ENCODE measurements at places on chromosomes 3 and 15. TPM values are rescaled to one million over a fixed set of nuclear protein-coding genes. Genes with fewer than 3 reads are reported as not detected.
A peak's percentile ranks its signal among the peaks of the same experiment; 100 is the strongest.

The WNT5A gene
- 145 TPM for total RNA-seq

DNA sequence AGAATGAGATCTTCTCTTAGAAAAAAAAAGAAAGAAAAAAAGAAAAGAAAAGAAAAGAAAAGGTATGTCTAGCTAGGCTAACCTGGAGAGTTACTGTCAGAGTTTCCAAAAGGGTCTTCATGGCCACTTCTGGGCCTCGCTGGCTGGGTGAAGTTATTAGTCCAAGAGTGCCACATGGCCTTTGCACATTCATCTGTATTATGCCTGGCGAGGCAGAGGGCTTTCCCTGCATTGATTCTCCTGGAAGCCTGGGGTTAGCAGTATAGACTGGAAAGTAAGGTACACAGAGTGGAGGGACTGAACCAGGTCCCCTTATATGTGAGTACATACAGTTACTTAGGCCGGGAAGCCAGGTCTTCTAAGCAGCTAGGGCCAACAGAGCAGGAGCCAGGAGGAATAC lies 54.8 kb upstream of the CGNL1 start:
- peak overlapping the region; percentile 75 for H3K27ac ChIP-seq
- no peaks in the 10 kb centered on the region for H3K27me3 ChIP-seq
- H3K4me1 ChIP-seq = peaks cover 18% of the 10 kb centered on the region

DNA sequence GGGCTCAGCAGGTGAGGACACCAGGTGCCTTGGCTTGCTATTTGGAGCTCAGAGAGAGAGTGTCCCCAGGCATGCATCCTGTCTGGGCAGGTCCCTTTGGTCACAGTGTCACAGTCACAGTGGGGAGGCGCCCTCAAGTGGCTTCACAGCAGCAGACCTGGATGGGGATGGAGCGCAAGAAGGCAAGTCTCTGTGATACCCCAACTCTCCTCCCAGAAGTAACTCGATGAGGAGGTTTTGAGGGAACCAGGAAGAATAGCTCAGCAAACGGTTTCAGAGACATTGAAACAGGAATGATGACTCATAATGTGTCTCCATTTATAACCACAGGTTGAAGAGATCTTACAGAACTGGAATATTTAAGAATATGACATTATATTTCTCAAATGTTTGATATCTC lies 66.5 kb upstream of the SH3GL3 start:
- no peak overlapping the region for H3K27ac ChIP-seq
- peaks cover 15% of the 10 kb centered on the region for H3K4me1 ChIP-seq
- DNase-seq = peak; percentile 91
- H3K36me3 ChIP-seq = no peaks in the 10 kb centered on the region
- H3K4me3 ChIP-seq = no peak overlapping the region

The NT5DC2 gene
- total RNA-seq = 45.4 TPM

The GYG1 gene
- total RNA-seq = 54.8 TPM

The TGFBR2 gene
- total RNA-seq = 162 TPM

DNA sequence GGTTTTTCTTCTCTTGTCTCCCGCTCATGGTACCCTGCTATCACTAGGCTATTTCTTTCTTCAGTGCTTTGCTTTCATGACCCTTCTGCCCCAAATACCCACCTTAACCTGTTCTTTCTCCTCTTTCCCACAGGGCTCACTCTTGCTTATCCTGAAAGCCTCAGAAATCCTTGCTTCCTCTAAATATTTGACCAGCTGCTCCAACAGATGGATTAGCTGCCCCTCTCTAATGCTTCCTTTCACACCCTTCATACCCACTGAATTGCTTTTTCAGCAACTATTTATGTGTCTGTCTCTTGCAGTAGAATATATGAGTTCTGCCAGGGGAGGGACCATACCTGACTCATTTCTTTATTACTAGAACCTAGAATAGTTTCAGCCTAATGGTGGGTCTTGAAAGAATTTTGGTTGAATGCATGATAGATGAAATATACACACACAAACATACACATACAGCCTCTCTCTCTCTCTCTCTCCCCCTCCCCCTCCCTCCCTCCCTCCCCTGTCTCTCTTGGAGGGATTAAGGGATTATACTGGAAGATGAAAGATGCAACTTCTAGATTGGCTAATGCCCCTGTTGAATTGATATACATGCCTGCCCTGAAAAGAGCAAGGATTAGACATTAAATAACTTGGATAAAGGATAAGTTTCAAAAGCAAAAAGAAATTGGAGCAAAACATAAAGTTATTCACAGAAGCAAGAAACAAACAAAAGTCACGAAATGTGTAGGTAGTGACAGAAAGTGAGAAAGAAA lies 95.0 kb upstream of the GADL1 start:
- no peak overlapping the region for H3K4me3 ChIP-seq
- H3K27me3 ChIP-seq = peaks cover 6% of the 10 kb centered on the region
- DNase-seq = no peak
- no peaks in the 10 kb centered on the region for H3K4me1 ChIP-seq
- H3K36me3 ChIP-seq = no peaks in the 10 kb centered on the region

DNA sequence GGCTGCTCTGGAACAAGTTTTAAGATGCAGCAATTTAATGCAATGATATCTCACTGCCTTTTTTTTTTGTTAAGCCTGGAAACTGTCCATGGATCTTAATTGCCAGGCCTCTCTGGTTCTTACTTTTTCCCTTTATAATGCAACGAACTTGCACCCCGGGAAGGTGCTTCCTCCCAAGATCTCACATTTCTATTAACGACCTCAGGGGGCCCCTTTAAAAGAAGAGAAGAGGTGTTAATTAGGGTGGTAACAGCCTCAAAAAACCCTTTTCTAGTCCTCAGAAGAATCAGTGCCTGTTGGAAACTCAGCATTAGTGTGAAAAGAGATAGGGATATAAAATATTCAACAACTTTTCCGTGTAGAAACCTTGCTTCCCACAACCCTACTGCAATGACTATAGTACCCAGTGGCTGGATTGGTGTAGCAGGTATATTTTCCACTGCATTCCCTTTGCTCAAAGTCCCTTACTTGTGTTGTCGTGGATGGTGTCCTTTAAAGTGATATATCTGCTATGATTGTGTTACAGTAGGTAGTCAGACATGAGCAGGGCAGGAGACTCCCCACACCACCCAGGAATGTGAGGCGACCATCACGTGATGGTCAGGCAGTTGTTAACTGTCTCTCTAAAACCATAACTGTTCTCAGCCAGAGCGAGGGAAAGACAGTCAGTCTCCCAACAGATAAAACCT lies 121.8 kb downstream of the CTNNB1 start:
- peaks cover 8% of the 10 kb centered on the region for H3K4me1 ChIP-seq
- H3K27me3 ChIP-seq = no peaks in the 10 kb centered on the region
- DNase-seq = no peak
- no peaks in the 10 kb centered on the region for H3K36me3 ChIP-seq

- DNase-seq = no peak
- no peak overlapping the region for H3K4me3 ChIP-seq
These were observed 9.0 kb downstream of the PLCL2 start for GRCh38 chr3:16893618-16894200.

The HRG gene
- not detected for total RNA-seq

- no peak overlapping the region for H3K4me3 ChIP-seq
- H3K27ac ChIP-seq = no peak overlapping the region
- no peaks in the 10 kb centered on the region for H3K36me3 ChIP-seq
- peaks cover 1% of the 10 kb centered on the region for H3K27me3 ChIP-seq
- no peak for DNase-seq
- H3K4me1 ChIP-seq = no peaks in the 10 kb centered on the region
These were observed 81.0 kb upstream of the HES1 start for GRCh38 chr3:194054961-194055360.

DNA sequence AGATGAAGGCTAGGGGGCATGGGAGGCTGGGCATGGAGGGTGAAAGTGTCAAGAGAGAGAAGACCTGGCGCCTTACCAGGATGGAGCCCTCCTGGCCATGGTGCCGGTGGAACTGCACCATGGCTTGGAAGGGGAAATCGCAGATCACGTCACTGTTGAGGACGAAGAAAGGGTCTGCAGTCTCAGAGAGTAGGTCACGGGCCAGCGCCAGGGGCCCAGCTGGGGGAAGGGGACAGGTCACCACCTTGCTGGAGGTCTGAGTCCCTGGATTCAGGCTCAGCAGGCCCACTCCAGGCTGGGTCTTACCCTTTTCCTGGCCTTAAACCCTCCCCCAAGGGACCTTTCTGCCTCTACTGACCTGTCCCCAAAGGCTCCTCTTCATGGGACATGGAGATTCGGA lies 855 bp downstream of the GMPPB start:
- H3K27ac ChIP-seq = peak overlapping the region; percentile 96
- no peaks in the 10 kb centered on the region for H3K27me3 ChIP-seq
- no peak for DNase-seq
- H3K4me3 ChIP-seq = peak overlapping the region; percentile 91
- H3K4me1 ChIP-seq = peaks cover 22% of the 10 kb centered on the region

- no peak overlapping the region for H3K27ac ChIP-seq
- no peaks in the 10 kb centered on the region for H3K36me3 ChIP-seq
- DNase-seq = no peak
- H3K4me1 ChIP-seq = no peaks in the 10 kb centered on the region
- peaks cover 24% of the 10 kb centered on the region for H3K27me3 ChIP-seq
- H3K4me3 ChIP-seq = no peak overlapping the region
These were observed 260.7 kb upstream of the NR2E3 start for GRCh38 chr15:71549697-71550096.

DNA sequence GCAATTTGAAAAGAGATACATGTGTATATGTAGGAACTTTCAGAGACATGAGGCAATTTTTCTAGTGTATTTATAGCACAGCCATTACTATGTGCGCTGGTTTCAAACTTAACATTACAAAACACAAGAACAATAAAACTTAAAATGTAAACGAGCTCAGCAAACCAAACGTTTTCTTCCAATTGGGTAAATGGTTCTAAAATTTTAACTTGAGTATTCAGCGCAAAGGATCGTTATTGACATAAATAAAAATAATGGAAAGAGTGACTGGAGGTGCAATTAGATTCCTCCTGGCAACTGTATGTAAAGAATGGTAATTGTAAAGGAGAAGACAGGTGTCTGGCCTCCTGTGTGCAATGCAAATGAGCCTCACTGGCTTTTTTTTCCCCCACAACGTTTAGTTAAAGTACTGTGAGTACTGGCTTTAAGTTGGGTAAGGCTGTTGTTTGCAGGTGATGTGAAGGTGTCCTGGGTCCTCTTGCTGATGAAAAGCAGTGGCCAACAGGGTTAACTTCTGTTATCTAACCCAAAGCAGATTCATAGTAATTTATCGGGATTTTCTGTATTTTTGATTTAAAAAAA lies 14.1 kb upstream of the GADL1 start:
- no peak overlapping the region for H3K4me3 ChIP-seq
- H3K4me1 ChIP-seq = peaks cover 13% of the 10 kb centered on the region
- no peak for DNase-seq
- no peaks in the 10 kb centered on the region for H3K27me3 ChIP-seq
